ENCODE measurements at places on chromosomes 4 and X.

- DNase-seq: no peak
Observed at GRCh38 chrX:87338510-87338909, 179.1 kb upstream of the KLHL4 start.

GRCh38 chrX:146435472-146435871 is 374.1 kb upstream of the CXorf51B start:
- no peak for DNase-seq

DNA sequence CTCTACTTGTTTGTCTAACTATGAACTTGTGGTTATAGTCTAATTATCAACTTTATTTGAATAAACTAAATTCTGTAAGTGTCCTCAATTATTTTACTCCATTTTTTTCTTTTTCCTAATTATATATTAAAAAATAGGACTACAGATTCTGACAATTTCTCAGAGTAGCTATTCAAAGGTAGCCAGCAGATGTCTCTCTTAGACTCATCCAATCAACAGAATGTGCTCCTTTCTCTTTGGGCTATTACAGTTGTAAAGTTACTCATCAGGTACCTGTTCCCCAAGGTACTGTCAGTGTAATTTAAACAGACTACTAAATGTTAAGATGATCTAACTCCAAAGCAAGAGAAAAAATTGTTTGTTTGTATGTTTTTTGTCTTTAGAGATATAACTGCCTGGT is 248.6 kb downstream of the PCDH18 start:
- no peak for DNase-seq

DNA sequence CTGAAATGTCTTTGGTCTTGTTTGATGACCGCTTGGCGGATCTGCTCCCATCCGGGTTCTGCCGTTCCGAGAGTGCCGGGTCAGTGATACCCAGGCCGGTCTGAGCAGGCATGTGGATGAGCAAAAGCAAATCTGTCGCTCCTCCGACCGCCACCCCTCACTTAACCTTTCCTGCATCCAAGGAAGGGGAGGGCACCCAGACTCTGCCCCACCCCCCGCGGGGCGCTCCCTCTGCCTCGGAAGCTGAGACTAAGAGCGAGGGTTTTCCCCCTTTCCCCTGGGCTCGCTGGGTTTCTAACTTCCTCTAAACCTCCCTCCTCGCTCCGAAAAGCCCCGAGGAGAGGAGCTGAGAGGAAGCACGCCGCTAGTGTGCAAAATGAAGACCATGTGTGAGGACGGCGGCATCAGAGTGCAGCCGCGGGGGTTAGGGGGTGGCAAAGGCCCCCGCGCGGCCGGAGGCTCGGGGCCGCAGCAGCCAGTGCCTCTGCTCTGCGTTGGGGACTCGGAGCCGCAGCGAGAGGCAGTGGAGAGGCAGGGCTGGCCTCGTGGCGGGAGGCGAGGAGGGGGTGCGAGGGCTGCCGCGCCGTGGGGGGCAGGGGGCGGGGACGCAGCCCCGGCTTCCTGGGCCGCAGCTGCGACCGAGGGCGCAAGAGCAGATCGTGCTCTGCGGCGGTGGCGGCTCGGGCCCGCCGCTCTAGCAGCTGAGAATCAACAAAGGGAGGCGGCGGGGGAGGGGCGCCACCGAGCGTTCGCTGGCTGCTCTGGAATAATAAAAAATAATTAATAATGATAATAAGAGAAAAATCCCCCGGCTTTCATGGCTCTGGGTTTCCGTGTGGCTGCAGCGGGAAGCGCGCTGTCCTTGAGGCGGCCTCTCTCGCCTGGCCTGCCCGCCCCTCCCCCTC is 55.8 kb upstream of the BCOR start:
- DNase-seq: peak; percentile 56

GRCh38 chr4:111480510-111480909 is 664.7 kb upstream of the FAM241A start:
- DNase-seq: no peak

DNA sequence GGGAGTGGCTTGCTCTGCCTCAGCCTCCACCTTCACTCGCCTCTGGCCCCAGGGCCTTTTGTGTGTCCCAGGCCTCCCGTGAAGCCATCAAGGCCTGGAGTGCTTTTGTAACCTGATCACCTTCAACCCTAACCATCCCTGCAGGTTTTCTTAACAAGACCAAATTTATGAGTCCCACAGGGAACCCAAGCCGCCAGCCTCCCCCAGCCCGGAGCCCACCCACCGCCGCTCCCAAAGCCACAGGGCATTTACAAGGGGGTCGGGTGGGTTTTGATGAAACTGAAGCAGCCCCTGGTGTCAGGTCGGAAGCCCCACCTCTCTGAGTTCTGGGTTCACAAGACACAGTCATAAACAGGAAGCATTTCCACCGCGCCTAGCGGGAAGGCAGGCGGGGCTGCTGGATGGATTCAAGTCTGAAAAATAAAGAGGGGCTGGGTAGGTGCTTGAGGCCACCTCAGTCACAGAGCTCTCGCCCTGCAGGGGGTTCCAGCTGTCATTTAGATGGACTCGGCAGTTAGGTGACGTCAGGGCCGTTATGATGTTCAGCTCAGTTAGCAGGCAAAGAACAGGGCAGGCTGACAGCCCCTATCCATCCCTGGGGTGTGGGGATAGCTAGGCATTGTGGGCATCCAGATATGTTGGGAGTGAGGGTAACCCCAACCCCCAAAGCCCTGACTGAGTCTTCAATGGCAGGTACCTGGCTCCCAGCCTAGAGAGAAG is 128.5 kb downstream of the BCOR start:
- peak; percentile 1 for DNase-seq

- DNase-seq: no peak
Observed at GRCh38 chrX:68186552-68187262, 246.6 kb downstream of the OPHN1 start.

- DNase-seq: no peak
Observed at GRCh38 chrX:111561851-111562250, 50.4 kb downstream of the SERTM2 start.

DNA sequence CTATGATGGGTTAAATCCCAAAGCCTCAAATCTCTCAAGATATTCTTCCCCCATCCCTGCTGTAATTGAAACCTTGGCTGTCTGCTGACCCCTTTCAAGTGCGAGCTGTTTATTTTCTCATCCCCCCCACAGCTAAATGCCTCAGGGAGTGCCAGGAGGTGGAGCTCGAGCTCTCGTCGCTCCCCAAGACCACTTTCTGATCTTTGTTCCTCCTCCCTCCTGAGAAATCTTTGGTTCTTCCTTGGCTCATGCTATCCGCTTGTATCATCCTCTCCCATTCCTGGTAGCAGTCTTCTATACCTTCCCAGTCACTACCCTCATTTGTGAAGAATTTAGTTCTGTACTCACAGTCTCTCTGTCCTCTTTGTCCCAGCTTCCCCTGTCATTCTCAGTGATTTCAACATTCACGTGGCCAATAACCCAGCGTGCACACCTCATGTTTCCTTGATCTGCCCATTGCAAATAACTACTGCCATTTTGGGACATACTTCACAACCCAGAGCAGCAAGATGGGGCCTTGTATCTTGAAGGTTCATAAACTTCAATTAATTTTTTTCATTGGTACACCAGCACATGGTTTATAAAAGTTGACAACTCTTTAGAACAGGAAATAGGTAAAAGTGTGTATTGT is 9.2 kb upstream of the SLC25A43 start:
- no peak for DNase-seq

DNA sequence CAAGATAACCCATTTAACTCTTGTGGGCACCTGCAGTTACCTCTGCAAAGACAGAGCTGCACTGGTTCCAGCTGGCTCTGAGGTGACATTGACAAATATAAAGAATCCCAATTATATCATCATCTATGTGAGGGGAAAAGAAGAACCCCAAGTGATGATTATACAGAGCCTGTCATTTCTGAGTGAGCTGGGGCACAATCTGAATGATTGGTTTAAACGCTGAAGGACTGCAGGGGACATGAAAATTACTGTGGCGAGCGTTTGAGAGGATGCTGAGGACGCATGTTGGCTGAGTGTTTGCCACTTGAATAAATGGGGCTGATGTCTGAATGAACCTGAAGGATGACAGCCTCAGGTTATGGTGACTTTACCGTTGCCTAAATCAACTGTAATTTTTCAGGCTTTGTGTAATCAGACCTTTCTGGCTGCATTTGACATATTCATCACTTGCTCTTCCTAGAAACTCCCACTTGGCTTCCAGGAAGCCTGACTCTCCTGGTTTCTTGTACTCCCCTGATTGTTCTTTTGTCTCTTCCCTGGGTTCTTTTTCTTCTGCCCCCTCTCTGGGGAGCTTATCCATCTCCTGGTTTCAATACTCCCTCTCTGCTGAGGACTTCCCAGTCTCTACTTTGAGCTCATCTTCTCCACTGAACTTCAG is 4.1 kb upstream of the HSD17B10 start:
- DNase-seq: no peak

- DNase-seq: no peak
Observed at GRCh38 chrX:126723881-126724280, 95.6 kb upstream of the PRR32 start.

GRCh38 chr4:100581337-100581736 is 63.5 kb upstream of the EMCN start:
- DNase-seq: no peak

DNA sequence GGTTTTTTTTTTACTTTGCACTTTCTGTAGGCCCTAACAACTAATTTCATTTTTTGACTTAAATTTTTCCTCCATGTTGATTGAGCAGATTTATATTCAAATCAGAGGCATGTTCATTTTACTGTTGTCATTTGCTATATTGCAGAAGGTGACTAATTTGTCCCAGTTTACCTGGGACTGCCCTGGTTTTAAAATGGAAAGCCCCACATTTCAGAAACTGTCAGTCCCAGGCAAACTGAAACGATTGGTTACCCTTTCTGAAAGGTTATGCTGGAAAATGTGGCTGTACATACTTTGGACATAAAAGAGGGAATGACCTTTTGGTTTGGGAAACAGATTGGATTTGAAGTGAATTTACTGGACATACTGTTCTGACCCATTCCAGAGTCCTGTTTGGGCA is 160.0 kb downstream of the SPCS3 start:
- DNase-seq: no peak

- DNase-seq: peak; percentile 30
Observed at GRCh38 chr4:7964890-7965662, 25.4 kb upstream of the AFAP1 start.

DNA sequence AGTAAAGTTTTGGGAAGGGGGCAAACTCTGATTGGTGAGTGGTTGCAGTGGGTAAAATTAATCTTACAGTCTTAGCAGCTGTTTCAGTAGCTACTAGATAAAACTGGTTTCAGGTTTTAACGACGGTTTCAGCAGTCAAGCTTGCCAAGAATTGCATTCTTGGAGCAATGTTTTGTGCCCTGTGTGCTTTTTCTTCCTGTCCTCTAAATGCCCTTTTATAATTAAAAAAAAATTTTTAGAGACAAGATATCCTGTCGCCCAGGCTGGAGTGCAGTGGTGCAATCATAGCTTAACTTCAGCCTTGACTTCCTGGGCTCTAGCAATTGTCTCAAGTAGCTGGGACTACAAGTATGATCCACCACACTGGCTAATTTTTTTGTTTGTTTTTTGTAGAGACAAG is 6.3 kb upstream of the PPEF2 start:
- DNase-seq: no peak

DNA sequence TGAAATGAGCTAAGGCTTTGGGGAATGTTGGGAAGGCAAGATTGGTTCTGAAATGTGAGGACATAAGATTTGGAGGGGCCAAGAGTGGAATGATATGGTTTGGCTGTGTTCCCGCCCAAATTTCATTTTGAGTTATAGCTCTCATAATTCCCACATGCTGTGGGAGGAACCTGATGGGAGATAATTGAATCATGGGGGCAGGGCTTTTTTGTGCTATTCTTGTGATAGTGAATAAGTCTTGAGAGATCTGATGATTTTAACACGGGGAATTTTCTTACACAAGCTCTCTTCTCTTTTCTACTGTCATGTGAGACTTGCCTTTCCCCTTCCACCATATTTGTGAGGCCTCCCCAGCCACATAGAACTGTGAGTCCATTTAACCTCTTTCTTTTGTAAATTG is 157.6 kb upstream of the C1QTNF7 start:
- no peak for DNase-seq

DNA sequence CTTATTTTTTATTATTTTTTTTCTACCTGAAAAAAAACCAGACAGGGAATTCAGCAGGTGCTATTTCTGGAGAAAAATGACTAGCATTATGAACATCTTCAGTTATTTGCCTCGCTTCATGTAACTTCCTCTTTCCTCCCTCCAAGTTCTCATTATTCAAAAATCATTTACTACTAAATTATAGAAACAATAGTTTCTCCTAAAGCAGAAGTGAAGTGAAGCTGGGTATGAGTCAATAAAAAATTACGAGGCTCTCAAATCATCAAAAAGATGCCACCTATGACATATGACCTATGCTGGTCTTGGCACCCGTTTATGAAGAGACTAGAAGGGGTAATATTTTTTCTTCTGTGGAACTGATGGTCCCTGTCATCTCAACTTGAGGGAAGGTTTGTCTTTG is 145.0 kb upstream of the AADAT start:
- no peak for DNase-seq

DNA sequence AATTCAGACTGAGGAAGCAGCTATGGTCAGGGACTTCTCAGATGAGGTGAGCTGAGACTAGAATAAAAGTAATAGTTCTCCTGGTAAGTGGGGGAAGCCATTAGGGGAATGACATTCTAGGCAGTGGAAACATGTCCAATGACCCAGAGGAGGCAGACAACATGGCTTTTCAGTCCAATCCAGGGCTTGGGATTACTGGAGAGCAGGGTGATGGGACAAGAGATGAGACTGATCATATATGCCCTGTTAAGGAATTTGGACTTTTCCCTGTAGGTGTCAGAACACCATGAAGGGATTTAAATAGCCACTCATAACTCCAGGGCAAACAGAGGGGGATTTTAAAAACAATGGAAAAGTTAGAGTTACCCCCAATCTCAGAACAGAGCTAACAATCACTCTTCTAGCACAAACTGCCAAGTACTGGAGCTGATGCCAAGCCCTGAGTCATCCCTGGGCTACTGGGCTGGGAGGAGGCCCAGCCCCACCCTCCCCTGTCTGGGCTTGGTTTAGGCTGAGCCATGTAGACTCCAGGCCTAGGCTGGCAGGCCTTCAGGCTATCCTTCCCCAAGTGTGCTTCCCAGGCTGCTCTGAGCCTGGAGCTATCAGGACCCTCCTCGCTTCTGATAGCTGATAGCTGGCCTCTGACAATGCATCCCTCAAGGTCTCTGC is 22.7 kb upstream of the MSN start:
- DNase-seq: no peak

- DNase-seq: no peak
Observed at GRCh38 chr4:48432017-48432416, 51.1 kb upstream of the SLC10A4 start.

DNA sequence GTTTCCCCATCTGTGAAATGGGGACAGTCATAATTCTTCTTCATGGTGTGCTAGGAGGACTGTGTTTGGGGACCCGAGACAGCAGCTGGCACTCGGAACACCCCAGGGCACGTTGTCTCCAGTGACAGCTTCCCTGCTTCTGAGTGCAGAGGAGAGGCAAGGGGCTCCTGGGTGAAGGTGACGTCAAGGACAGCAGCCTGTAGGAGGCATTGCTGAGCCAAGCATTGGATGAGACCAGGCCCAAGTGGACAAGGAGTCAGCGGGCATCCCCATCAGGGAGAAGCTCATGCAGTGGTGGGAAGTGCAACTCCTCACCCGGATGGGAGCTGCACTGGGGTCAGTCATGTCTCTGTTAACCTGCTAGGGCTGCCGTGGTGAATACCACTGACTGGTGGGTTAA is 46.1 kb downstream of the EVC start:
- DNase-seq: no peak

GRCh38 chrX:52830551-52830950 is 19.5 kb downstream of the XAGE5 start:
- no peak for DNase-seq

Data from activated CD4-positive, alpha-beta T cell treated with anti-CD3 and anti-CD28 coated beads, Interleukin-2, amount 50 U/mL, for 4 hours (primary cell).